ENCODE measurements at places on chromosomes 3 and 15.
A peak's percentile ranks its signal among the peaks of the same experiment; 100 is the strongest.

DNA sequence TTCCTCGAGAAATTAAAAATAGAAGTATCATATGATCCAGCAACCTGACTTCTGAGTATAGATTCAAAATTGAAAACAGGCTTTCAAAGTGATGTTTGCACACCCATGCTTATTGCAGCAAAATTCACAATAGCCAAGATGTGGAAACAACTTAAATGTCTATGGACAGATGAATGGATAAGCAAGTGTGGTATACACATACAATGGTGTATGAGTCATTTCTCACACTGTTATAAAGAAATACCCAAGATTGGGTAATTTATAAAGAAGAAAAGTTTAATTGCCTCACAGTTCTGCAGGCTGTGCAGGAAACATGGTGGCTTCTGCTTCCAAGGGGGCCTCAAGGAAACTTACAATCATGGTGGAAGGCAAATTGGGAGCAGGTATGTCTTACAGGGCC lies 100.8 kb downstream of the KLF13 start:
- no peak for DNase-seq

DNA sequence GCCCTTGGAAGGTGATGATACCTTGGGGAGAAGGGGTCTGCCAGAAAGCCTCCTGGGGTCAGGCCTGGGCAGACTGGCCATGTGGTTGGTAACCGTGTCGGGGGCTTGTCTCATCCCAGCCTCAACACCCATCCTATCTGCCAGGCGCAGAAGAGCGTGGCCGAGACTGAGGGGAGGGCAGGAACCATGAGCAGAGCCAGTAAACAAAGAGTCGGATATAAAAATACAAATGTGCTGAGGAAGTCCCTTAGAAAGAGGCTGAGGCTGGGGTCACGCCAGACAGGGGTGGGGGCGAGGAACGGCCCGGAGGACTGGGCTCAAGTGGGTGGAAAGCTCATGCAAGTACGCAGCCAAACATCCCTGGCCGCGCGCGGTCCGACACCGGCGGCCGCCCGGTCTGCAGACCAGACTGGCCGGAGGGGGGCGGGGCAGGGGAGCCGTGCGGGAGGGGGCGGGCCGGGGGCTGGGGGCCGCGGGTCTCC lies 1.9 kb downstream of the CAMK2N2 start:
- DNase-seq, result no peak

DNA sequence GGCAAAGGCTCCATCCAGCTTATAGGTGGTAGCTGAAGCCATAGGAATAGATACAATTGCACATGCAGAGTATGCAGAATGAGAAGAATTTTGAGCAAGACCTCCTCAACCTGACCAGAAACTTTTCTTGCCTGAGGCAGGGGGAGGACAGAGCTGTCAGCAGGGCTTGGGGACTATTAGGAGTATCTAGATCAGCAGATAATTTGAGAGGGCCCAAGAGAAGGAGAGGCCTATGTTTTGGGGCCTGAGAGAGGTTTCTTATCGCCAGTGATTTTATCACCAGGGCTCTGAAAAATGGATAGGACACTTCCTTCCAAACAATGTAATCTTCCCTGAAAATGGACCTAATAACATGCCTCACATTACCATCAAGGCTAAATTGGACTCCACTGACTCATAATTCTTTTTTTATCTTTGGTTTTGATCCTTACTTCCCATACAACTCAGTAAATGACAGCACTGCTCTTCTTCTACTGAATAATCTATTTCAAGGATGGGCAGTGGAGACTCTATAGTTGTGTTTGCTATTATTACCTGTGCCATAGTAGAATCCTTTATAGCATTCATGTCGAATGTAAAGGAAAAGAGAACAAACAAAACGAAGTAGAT lies 15.8 kb upstream of the RAMAC start:
- no peak for DNase-seq

- no peak for DNase-seq
Observed at GRCh38 chr3:66795365-66795764, 202.7 kb upstream of the KBTBD8 start.

- DNase-seq, result peak; percentile 72
Observed at GRCh38 chr3:71926262-71926600, 141.3 kb upstream of the PROK2 start.

DNA sequence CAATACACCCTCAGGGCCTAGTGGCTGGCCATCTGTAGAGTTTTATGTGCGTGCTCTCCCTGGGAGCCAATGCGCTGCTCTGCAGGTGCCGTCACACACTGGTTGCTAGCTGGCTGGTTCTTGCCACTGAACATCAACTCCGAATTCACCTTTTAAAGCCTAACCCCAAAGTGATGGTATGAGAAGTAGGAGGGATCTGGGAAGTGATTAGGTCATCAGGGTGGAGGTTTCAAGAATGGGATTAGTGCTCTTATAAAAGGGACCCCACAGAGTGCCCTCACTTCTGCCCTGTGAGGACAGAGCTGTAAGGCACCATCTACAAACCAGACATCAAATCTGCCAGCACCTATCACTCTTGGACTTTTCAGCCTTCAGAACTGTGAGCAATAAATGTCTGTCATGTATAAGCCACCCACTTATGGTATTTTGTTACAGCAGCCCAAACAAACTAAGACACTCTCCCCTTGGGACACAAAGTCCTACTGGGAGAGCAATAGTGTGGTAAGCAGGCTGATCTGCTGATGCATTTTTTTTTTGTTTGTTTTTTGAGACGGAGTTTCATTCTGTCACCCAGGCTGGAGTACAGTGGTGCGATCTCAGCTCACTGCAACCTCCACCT lies 20.3 kb downstream of the RGMA start:
- no peak for DNase-seq

DNA sequence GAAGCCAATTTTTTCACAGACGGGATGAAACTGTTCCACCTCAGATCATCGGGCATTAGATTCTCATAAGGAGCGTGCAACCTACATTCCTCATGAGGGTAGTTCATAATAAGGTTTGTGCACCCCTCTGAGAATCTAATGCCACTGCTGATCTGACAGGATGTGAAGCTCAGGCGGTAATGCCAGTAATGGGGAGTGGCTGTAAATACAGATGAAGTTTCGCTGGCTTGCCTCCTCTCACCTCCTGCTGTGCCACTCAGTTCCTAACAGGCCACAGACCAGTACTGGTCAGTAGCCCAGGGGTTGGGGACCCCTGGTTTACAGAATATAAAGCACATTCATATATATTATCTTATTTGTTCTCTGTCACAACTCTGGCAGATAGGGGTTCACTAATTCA lies 2.1 kb upstream of the LIMD1 start:
- DNase-seq, result no peak

DNA sequence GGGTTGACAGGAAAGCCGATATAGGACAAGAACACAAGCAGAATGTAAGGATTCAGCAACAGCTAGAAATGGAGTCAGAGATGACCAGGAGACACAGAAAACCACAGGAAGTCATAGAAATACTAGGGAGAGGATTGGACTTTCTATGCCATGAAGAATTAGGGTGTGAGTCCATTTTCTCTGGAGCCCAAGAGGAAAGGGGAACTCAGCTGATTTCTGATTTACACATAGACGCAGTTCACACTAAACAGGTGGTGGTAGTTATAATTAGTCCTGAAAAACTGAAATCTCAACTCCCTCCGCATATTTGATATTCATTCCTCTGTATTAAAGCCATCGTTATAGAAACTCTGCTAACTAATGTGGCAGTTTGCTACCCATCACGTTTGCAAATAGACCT lies 292.7 kb upstream of the STT3B start:
- no peak for DNase-seq

GRCh38 chr3:125309476-125309875 lies 65.6 kb downstream of the ZNF148 start:
- DNase-seq, result no peak

DNA sequence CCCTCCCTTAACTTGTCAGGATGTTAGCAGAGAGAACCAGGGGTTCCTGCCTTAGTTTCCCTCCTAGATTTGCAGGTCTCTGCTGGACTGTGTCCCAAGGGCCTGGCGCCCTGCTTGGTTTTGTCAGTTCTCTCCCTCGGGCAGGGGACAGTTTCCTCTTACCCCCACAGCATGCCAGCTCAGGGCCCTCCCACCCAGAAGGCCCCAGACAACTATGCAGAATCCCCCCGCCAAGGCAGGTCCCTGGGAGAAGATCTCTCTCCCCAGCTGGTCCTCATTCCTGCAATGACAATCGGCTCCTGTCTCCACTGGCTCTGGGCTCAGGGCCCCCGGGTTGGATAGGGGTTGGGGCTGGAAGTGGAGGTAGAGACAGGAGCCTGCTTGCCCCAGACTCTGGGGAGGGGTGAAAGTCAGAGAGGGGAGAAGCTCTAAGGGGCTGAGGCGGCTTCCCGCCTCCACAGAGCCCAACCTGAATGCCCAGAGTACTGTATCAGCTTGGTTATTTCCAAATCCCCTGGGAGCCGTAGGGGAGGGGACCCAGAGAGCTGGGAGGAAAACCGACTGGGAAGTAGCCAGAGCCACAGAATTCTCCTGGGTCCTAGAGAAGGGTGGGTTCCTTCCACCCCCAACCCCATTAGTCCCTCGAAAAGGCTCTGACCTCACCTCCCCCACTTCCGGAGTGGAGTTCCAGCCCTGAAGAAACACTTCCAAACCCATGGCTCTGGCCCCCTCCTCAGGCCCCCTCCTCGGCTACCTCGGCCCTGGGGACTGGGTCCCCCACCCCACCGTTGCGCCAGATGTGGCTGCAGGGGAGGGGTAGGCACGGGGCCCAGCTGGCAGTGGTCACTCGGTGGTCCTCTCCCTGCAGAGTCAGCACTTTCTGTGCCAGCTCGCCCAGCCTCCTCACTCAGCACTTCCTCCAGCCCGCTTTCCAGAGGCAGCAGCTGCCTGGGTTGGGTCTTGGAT lies 3.8 kb upstream of the LOXL1 start:
- DNase-seq, result no peak

DNA sequence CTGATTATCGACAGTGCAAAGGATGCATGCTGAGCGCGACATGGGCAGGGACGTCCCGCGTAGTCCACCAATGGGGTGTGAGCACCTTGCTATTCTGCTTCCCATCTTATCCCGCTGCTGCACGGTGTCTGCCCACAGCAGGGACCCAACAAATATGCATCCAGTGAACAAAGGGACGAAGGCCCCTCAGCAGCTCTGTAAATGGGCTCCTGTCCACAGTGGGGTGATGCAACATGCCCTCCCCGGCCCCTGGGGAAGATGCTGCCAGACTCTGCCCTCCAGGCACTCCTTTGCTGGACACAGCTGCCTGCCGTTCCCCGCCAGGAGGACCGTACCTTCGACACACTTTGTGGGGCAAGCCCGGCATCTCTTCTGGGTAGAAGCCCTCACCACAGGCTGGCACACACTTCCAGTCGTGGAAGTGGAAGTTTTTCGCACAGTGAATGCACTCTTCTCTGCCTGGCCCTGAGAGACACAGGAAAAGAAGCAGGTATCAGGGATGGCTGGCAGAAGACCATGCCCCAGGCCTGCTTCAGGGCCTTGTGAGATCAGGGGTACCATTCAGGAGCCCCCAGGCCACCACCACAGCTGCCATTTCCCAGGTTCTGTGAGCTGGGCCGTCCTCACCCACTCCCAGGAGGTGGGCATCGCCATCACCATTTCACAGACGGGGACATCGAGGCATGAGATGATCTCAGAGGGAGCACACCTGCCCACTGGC lies 18.2 kb upstream of the SNRPA1 start:
- no peak for DNase-seq

DNA sequence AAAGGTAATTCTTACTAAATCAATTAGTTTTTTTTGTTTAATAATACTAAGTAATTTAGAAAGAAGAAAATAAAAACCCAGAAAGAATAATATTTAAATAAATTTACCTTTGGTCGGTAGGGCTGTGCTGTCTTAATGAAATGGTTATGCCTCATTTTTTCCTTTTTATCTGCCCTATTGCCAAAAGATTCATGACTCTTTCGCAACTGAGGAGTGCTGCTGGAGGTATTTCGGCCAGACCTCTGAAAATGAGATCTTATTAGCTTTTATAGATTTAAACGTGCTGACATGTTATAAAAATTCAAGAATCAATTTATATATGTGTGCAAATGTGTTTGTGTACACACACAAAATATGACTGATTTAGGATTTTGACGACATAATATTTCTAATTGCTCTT lies 67.1 kb upstream of the USP50 start:
- no peak for DNase-seq

- peak; percentile 15 for DNase-seq
Observed at GRCh38 chr3:145807990-145808389, 353.0 kb downstream of the PLOD2 start.

- no peak for DNase-seq
Observed at GRCh38 chr3:63791974-63792373, 27.1 kb upstream of the C3orf49 start.

DNA sequence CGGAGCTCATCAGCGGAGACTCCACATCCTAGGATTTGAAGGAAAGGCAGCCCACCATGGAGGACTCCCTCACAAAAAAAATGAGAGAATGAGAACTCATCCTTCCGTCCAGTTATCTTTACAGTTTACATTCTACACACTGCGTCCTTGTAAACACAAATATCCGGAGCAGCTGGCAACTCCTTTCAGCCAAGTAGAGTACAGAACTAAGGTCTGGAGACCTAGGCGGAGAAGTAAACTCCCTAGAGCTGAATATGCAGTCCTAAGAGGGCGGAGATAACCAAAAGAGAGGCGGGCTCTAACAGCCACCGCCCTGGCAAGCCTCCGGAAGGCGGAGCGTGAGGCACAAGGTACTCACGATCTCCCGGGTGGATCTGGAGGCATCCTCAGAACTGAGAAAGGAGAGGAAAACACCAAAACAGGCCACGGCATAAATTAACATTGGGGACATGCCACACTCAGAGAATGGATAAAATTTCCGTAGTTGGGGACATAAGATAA lies 924 bp upstream of the SIN3A start:
- peak; percentile 93 for DNase-seq

DNA sequence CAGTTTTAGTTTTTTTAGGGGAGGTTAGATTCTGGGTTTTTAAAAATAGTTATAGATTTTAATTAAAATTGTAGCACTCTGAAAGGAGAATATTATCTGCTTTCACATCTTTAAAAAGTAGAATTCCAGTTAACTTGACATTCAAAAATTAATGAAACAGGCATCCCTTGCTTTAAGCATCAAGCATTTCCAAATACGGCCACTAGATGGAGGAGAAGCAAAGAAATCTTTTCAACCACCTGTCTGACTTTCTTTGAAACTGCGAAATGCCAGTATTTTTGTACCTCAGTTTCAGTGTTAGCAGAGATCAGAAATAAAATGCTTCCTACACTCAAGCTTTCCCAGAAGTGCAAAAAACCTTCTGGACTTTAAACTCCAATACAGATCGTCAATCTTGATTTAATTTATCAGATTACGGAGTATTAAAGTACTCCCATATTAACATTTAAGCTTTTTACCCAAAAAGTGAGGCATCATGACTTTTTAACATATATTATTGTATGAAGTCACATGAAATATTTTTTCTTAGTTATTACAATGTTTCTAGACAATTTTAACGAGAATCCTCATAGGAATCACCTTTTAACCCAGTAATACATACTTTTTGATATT lies 153.3 kb downstream of the P3H2 start:
- DNase-seq, result peak; percentile 78
